Right hindlimb (tissue), 1 donor: ENCODE measurements at places on chromosomes 11 and 22.

GRCh38 chr11:766936-767210, 10.4 kb downstream of the GATD1 start:
- no peak for DNase-seq

- no peak for DNase-seq
Observed at GRCh38 chr22:41911001-41911611, 3.8 kb downstream of the SHISA8 start.

GRCh38 chr11:60753309-60753708, 3.4 kb upstream of the MS4A15 start:
- DNase-seq: no peak

DNA sequence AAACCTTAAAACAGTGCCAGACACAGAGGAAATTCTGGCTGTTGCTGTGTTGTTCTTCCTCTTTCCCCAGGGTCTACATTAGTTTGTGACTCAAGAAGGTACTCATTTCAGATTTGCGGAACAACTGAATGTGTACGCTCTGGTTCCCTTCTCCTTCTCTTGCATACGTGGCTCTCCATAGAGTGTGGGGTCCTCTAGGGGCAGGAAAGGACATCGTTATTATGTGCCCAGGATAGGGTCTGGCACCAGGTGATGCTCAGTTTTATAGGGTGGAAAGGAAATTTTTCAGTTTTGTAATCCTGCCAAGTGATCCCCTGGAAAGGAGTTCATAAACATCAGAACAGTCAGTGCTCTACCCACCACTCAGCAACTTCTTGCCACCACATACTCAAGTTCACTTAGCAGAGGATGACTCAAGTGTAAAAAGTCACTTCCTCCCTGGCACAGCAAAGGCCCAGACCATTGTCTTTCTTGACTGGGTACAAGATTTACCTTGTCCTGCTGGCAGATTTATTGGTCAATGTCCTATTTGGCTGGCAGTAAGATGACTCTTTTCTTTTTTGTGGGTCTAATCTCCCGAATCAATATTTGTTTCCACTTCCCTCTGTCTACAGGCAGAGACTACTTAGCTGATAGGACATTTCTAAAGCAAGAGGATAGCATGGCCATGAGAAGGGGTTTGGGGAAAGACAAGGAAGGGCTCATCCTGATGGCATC, 246.0 kb upstream of the TENM4 start:
- DNase-seq: no peak

DNA sequence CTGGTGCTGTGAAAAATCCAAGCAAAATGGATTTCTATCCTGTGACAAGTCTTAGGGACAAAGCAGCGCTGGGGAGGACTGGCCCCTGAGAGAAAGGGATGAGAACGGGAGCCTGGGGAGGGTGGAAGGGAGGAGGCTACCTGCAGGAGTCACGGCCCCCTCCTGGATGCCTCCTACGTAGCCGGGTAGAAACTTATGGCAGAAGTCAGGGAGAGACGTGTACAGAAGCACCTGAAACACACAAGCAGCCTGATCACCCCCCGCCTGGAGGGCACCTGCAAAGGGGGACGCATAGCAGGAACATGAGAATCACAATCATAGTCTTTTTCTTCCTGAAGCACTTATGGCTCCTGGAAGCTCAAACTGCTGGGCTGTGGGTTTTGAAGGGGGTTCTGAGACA, 6.1 kb downstream of the DHCR7 start:
- DNase-seq: no peak

DNA sequence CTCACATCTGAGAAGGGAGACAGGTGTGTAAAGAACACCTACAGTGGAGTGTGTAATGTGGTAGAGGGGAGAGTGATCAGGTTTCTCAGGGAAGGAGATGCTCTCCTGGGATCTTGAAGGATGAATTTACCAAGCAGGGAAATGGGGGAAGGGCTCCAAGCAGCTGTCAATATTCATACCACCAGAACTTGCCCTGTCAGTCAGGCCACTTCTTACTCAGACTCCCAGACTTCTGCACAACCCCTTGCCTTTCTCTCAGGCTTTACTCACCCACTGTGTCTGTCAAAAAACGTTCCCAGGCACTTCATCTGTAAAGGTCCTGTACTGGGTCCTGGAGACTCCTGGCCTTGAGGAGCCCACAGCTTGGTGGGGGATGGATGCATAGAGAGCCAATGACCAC, 14.0 kb upstream of the FCHSD2 start:
- DNase-seq: no peak

GRCh38 chr11:112613051-112613972, 347.9 kb upstream of the NCAM1 start:
- DNase-seq: peak; percentile 63

- no peak for DNase-seq
Observed at GRCh38 chr22:42719133-42719532, 1.5 kb downstream of the A4GALT start.

DNA sequence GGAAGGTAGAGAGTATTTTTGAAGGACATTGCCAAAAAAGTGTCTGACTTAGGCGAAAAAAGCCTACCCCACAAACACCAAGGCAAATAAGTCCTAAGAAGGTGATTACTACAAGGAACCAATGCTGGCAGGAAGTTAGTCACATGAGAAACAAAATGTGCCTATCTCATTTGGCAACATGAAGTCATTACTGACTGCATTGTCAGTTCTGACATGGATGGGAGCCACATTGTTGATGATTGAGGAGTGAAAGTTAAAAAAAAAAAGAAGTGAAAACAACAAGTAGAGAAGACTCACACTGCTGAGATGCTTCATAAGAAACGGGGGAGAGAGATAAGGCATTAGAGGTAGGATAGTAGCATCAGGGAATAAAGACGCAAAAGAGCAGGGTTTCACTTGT, 141.5 kb upstream of the FAT3 start:
- DNase-seq: no peak

GRCh38 chr11:3855808-3856491, 486 bp downstream of the STIM1 start:
- peak; percentile 54 for DNase-seq

- no peak for DNase-seq
Observed at GRCh38 chr11:64758330-64759079, 1.3 kb downstream of the PYGM start.

GRCh38 chr11:45934580-45935318, 12.3 kb downstream of the LARGE2 start:
- DNase-seq: no peak

- DNase-seq: no peak
Observed at GRCh38 chr11:129538323-129538722, 162.7 kb downstream of the BARX2 start.

GRCh38 chr22:40679249-40679963, at the start of gene MCHR1:
Gene MCHR1, plus strand, starts transcription at chr22:40679484. Its CDS starts 169 bp downstream, at chr22:40679653.
- no peak for DNase-seq

- no peak for DNase-seq
Observed at GRCh38 chr11:76248210-76248609, 41.9 kb upstream of the WNT11 start.
